ENCODE measurements at places on chromosomes 13 and 19.

- no peak for DNase-seq
Observed at GRCh38 chr13:87975035-87975434, 303.9 kb downstream of the SLITRK5 start.

DNA sequence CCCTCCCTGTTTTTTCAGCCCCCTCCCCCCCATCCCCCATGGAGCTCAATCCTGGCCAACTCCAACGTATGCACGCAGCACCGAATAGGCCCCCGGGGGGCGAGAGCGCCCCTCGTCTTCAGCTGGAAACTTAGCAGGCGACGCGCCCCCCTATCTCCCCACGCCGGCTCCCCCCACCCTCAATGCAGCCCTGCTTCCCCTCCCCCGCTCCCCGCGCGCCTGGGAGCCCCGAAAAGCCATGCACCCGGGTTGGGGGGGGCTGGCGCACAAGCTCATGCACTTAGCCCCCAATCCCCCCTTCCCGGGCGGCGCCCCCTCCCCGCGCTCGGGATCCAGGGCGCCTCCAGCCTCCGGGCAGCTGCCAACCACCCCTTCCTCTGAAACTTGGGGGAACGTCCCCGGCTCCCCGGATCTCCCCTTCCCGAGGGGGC is 508 bp downstream of the ZBTB7A start:
- DNase-seq: peak; percentile 54

GRCh38 chr13:75723901-75724300 is 87.8 kb downstream of the LMO7 start:
- no peak for DNase-seq

DNA sequence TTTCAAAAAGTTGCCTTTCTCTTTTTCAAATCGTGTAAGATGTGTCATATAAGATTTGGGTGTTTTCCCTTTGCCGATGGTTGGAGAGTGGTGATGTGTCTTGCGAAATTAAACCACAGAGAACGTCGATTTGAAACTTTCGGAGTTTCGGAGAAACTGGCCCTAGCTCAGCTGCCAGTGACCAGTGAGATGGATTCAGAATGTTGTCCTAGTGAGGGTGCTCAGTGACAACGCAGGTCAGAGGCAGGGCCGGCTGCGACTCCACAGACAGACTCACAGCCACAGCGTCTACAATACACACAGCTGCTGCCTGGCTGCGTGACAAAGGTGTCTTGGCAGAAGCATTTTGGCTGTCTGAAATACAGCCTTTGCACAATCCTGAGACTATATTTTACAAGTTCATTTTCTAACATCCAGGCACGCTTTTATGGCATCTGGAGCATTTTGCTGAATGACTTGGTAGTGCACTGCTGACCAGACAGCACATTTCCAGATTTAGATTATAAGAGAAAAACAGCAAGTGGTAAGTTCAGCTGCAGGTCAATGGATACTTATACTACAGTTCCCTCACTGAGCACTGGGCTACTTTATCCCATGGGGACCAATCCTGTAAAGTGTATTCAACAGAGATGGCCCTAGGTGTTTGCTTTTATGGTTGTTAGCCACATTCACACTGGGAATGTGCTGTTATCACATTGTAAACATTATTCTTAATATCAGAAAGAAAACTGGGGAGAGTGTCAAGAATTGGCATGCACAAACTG is 207.5 kb downstream of the KCNRG start:
- no peak for DNase-seq

DNA sequence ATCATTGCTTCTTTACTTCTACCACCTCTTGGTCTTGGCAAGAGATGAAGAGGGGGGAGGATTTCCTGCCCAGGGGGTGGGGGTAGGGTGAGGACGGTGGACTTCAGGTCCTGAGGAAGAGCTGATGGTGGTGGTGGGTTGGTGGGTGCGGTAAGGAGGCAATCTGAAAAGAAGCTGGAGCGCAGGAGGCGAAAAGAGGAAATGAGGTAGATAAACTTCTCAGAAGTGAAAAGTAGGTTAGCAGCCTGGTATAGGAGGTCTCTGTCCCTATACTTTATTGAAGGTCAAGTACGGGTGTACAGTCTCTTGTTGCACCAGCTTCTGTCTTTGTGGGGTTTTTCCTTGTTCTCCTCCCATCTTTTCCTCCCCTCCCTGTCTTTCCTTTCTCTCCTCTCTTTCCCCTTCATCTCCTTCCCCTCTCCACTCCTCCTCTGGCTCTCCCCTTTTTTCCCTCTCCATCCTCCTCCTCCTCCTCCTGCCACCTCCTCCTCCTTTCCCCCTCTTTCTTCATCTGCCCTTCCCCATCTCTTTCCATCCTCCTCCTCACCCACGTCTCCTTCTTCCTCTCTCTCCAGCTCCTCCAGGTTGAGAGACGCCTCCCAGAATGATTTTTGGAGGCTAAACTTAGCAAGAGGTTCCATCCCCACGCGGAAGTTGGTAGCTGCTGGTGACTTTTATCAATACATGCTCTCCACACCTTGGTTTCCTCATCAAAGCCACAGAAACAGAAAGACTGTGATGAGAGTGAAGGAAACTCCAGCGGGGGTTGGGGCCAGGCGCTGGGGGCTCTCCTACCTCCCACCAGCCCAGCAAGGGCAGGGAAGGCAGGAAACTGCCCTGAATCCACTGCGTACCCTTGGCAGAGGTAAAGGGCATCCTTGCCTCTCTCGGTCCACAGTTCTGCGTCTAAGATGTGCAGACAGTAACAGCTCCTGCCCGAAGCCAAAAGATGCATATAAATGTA is 15.3 kb downstream of the TNFSF14 start:
- DNase-seq: no peak

- no peak for DNase-seq
Observed at GRCh38 chr19:3944018-3944721, 11.3 kb downstream of the NMRK2 start.

DNA sequence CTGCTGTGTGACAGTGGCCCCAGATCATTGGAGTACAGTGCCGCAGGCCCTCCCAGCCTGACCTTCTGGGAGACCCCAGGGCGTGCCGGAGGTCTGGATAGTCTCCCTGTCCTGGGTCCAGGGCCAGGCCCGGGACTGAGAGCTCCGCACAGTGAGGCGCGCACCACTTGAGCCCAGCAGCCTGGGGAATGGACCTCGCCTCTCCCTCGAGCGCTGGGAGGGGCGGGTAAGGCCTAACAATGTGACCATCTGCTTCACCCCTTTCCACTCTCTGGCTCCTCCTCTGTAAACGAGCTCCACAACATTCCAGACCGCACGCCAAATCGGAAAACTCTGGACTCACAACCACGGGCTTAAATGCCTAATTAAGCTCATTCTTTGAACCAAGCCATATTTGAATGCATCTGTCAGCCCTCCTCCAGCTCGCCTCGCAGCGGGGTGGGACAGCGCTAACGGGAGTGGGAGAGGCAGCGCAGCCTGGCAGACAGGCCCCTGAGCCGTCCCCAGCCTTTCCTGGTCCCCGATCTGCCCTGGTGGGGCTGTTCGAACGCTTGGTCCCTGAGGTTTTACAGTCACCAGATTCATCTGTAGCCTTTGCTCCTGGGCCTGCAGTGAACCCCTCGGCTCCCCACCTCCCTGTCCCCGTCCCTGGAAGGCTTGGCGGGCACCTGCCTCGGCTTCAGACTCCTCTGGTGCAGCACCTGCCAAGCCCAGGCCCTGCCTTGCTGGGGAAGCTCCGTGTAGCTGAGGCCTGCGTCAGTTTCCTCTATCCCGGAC is 120.7 kb upstream of the VSTM2B start:
- DNase-seq: no peak

DNA sequence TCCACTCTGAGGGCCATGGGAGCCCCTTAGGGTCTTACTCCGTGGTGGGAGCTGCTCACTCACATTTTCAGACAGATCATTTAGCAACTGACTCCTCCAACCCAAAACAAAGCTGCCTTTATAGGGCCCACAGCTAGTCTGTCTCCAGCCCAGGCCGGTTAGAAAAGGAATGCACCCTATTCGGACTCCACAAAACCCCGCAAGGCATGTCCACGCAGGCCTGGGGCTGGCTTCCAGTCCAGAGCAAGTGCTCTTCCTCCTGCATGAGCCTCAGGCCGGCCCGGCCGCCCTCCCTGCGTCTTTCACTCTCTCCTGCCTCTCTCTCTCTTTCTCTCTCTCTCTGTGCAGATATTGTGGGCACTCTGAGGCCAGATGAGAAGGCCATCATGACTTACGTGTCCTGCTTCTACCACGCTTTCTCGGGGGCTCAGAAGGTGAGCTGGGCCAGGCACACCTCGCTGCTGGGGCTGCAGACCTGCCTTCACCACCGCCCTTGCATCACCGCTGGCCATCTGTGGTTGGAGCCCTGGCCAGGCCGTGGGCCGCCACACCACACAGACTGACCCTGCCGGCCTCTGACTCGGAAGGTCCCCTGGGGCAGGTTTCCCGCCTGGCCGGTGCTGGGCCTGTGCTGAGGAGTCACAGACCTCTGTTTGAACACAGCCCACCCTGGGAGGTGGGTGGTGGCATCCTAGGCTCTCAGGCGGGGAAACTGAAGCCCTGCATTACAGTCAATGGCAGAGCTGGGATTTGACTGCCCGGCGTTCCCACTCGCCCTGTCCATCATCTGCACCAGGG is 33.1 kb downstream of the CAPN12 start:
- no peak for DNase-seq

- DNase-seq: no peak
Observed at GRCh38 chr13:35769812-35770211, 293.3 kb upstream of the MAB21L1 start.

DNA sequence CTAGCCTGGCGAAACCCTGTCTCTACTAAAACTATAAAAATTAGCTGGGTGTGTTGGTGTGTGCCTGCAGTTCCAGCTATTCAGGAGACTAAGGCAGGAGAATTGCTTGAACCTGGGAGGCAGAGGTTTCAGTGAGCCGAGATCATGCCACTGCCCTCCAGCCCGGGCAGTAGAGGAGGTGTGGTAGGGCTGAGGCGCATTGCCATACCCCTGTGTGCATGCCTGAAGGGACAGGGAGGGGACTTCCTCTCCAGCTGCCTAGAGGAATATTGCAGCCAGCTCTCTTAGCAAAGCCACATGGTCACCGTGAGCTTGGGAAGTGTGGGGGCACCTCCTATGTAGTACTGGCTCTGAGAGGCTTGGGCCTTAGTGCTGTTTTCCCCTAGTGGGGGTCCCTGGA is 29.2 kb upstream of the PEPD start:
- no peak for DNase-seq

GRCh38 chr19:1104311-1105007 is 665 bp downstream of the GPX4 start:
- DNase-seq: peak; percentile 62

DNA sequence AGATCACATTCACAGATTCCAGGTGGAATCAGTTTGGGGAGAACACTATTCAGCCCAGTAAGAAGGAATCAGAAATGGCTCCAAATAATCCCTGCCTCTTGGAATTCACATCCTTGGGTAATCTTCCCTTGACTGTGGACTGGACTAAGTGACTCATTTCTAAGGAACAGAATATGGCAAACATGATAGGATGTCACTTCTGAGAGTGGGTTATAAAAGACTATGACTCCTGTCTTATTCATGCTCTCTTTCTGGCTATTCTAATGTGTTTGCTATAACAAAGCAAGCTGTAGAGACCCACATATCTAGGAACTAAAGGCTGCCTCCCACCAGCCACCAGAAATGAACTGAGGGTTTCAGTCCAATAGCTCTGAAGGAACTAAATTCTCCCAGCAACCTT is 37.8 kb downstream of the MBD3L2B start:
- no peak for DNase-seq

GRCh38 chr19:7340959-7341837 is 7.5 kb upstream of the ARHGEF18 start:
- DNase-seq: peak; percentile 60

DNA sequence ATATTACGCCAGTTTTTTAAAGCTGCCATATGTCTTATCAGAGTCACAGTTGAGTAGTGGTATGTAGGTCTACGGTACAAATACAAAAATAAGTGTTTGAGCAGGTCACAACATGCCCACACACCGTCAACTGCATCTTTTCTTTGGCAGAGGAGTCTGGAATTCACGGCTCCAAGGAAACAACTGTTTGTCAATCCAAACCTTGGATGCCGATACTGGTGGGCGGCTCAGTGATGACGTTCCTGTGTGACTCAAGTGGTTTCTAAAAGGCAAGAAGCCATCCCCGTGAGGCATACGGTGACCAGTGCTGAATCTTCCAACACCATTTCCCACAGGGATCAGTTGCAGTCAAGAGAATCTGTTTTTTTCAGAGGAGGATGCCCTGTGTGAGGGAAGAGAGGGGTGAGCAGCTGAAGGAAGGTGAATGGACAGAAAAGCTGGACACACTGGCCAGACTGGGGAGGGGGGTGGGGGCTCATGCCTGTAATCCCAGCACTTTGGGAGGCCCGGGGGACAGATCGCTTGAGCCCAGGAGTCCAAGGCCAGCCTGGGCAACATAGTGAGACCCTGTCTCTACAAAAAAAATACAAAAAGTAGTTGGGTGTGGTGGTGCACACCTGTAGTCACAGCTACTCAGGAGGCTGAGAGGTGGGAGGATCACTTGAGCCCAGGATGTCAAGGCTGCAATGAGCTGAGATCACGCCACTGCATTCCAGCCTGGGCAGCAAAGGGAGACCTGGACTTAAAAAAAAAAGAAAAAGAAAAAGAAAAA is 22.8 kb upstream of the CEBPG start:
- no peak for DNase-seq

DNA sequence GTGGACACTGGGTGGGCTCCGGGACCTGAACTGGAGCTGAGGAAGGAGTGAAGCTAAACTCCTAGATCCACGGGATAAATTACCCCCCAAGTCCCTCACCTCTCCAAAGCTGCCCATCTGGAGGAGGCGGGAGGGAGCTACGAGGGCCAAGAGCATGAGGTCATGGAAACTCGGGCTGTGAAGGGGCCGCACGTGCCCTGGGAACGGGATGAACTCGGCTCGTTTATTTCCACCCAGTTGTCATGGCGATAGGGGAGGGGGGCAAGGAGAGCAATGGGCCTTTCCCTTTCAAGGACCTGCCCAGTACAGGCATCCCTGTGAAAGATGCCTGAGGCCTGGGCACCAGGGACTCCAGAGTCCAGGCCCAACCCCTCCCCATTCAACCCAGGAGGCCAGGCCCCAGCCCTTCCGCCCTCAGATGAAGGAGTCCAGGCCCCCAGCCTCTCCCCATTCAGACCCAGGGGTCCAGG is 3.8 kb downstream of the PPP1R12C start:
- no peak for DNase-seq

DNA sequence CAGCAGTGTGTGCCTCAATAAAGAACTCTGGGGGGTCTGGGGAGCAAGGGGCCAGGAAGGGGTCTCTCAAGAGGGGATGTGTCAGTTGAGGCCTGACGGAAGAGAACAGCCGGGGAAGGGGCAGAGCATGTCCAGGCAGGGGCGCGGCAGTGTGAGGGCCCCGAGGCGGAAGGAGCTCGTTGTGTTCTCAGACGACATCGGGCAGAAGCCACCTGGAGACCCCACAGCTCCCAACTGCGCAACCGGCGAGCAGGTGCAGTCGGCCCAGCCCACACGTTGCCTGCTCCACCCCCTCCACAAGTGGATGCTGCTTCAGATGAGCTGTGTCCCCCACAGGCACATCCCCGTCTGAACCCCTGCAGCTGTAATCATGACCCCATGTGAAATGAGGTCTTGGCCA is 4.9 kb downstream of the CACTIN start:
- DNase-seq: no peak

GRCh38 chr19:46189971-46190888 is 39.3 kb upstream of the IGFL1 start:
- no peak for DNase-seq
